ENCODE measurements at places on chromosomes 5 and 9.

DNA sequence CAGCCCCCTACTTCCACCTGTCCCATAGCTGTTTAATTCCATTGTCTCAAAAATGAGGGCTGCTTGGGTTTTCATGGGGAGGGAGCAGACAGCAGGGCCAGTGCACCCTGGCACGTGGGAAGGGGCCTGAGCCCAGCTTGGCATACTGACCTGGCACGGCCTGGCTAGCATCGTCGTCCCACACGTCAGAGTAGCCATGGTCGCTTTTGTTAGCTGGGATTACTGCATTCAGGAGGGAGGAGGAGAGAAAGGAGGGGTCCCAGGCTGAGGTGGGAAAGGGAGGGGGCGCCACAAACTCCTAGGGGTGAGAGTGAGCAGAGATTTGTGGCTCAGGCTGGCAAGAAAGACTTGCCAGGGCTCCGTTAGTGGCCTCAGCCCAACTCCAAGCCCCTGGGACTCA lies 21.1 kb upstream of the CYSTM1 start:
- DNase-seq, result no peak

DNA sequence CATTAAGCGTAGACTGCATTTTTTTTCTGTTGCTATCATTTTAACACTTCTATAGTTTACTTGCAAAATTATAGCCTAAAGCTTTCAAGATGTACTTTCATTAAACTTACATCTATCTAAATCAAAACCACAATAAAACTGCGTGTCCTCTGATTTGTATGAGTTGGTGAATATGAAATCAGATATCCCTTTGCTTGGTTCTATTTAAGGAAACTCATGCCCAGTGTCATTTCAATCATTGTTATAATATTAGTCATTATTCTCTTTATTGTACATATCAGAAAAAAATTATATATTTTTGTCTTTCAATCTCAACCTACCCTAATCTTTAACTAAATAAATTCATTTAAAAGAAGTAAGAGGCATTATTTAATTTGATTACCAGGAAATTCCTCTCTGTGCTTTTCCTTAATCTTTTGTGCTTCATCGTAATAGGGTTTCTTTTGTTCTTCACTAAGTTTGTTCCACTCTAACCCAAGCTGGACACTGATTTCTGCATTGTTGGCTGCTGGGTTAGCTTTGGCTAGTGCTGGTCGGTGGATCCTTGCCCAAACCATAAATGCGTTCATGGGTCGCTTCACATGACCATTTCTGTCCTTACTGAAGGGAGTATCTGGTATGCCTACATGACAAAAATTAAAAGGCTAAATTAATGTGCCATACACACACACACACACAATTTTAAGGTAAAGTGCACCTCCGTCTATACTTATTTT lies 3.8 kb downstream of the SOX30 start:
- DNase-seq, result no peak

- no peak for DNase-seq
Observed at GRCh38 chr9:11758016-11758415, 935.2 kb upstream of the TYRP1 start.

DNA sequence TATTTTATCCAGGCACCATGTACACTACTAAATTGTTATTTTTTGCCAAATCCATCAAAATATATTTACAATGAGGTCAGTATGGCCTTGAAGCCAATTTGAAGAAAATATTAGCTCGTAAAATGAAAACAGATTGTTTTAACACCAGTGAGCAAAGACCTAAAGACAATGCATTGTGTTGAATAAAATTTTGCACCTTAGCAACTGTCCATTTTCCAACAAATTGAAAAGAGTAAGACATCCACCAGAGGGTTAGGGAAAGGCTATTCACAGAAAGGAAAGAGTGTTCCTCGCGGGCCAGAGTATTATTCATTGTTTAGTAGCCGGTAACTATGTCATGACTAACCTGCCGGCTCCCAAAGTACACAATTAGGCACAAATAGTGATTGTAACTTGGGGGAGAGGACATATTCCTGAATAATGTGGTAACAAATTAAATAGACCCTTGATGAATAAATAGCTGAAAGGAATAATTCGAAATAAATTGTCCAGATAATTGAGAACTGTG lies 213.3 kb downstream of the DNAH5 start:
- no peak for DNase-seq

- no peak for DNase-seq
Observed at GRCh38 chr9:92369075-92369474, 35.3 kb downstream of the OGN start.

GRCh38 chr5:172098883-172099282 lies 89.1 kb downstream of the STK10 start:
- no peak for DNase-seq

DNA sequence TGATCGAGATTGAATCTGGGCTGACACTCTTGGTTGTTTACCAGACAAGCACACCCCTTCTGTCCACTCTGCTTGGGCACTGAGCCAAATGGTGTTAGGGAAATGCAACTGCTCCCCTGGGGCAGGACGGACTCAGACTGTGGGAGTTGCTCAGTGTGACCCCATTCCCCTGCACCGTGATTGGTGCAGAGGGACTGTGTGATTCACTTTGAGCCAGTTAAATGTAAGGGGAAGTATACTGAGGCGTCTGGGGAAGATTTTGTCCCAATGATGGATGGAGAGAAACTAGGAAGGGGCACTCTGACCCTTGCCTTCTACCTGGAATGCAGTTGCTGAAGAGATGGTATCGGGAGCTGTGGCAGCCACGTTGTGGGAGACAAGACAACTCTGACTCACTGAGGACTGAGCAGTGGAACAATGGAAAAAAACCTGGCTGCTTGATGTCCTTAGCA lies 196.0 kb upstream of the ANKRD55 start:
- no peak for DNase-seq

DNA sequence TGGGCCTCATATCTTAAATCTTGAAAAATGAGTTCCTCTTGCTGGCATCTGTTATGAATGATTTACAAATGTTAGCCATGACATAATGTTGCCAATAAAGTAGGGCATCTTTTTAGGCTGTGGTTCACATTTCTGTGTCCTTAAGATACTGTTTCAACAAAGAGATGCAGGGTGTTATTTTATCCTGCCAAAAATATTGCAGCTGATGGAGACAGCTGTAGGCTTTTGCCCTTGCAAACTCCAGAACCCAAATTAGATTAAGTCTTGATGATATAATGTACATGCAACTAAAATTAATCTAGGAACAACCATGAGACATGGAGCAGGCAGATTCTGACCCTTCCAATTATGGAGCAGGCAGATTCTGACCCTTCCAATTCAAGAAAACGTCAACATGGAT lies 228.2 kb upstream of the GRIN3A start:
- DNase-seq, result no peak

- DNase-seq, result peak; percentile 54
Observed at GRCh38 chr9:12922224-12922866, 147.5 kb downstream of the LURAP1L start.

DNA sequence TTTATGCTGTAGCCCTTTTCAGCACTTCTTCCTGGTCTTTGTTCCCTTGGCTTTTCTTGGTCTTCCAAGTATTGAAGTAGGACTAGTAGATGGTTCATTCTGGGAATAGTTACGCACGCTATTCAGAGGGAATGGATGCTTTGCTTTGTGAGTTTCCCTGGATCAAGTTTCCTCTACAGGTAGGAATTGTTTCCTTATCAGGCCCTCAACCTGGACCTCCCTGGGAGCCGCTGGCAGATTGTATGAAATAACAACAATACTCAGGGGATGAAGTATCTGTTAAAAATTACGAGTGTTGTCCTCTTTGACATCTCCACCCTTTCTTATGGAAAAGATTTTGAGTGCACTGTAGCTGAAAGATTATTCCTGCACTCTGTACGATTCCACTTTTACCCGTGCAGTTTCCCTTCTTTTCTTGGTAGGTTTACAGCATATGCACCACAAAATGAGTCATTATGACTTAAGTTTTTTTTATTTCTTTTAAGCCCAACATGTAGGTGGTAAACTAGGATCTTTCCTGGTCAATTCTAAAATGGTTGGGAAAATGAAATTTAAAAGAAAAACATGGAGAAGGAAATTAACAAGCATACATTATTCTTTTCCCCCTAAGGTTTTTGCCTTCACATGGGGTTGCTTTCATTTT lies 57.9 kb downstream of the ARHGAP26 start:
- no peak for DNase-seq

GRCh38 chr9:98396236-98396635 lies 140.8 kb upstream of the TBC1D2 start:
- DNase-seq, result no peak

DNA sequence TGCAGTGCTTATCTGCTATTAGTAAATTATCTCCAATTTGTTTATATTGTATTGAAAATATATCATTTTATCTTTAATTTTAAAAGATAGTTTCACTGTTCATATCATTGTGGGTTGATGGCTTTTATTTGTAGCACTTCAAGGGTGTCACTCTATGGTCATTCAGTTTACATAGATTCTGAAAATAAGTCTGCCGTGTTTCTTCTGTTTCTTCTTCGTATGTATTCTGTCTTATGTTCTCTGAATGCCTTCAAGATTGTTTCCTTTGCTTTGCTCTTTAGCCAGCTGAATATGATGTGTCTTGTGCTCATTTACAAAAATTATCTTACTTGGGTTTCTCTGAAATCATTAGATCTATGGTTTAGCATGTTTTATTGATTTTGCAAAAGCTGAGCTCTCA lies 359.9 kb downstream of the CYLC2 start:
- DNase-seq, result no peak

DNA sequence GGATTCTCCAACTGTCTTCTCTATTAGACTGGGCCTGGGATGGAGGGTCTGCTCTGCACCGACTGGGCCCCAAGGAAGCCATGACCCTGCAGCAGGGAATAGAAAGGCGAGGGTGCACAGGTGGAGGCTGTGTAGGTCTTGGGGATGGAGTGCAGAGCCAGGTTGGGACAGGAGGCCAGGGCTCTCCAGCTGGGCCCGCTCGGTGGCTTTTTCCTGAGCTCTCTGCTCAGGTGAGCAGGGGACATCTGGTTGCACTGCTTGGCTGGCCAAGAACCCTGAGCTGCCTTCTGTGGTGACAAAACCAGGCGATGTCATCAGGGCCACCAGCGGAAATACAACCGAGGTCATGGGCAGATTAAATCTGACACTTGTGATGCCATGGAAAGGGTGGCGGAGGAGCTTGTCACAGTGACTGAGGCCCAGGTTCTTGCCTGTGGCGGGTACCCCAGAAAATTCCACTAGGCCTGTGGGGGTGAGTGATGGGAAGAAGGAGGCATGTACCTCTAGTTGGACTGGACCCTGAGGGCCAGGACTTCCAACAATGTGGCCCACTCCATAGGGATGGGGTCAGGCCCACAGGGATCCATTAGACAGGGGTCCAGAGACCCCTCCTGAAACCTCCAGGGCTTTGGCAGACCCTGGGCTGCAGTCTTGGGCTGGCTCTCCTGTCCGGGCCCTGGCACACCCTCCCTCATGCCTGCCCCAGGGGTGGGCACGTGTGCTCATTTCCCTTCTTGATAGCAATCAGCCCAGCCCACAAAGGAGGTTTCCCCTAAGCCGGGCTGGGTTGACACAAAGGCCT lies 4.4 kb upstream of the IL3 start:
- DNase-seq, result no peak

- peak; percentile 81 for DNase-seq
Observed at GRCh38 chr5:74040065-74040551, 414.1 kb downstream of the ARHGEF28 start.

- no peak for DNase-seq
Observed at GRCh38 chr5:178377583-178378270, 145.1 kb upstream of the PHYKPL start.

- no peak for DNase-seq
Observed at GRCh38 chr9:127210851-127211730, 53.5 kb upstream of the GARNL3 start.

GRCh38 chr5:169581580-169582227 lies 1.9 kb upstream of the SPDL1 start:
- peak; percentile 77 for DNase-seq

DNA sequence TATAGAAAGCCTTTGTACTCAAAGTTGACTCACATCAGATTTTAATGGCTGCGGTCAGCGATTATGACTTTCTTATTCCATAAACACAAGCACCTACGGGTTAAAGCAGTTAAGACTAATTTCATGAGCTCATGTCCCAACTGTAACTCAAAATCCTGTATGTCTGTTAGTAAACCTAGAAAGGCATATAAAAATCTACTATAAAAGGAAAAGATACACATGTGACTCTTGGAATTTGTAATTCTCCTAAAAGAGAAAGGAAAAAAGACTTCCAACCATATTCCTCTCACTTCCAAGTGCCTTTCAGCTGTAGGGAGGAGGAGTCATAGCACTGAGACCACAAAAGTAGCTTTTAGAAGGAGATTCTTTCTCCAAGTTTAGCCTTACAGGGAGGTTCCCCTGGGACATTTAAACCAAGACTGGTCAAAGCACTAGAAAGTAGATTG lies 129.1 kb downstream of the EBF1 start:
- no peak for DNase-seq

DNA sequence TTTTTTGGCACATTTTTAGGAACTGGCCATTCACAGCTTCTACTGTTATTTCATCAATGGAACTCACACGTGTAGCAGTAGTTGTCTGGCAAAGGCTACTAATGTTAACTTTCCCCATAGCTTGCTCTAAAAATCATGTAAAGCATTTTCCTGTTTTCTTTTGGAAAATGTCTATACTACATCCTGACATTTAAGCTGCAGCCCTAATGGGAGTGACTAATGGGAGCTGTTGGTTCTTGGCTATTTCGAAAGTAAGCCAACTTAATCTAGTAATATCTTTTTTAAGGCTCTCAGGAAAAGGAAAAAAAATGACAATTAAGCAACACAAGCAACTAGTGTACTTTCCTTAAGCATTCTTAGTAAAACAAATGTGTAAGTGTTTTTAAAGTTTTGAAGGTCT lies 169.2 kb downstream of the SLC12A2 start:
- no peak for DNase-seq

DNA sequence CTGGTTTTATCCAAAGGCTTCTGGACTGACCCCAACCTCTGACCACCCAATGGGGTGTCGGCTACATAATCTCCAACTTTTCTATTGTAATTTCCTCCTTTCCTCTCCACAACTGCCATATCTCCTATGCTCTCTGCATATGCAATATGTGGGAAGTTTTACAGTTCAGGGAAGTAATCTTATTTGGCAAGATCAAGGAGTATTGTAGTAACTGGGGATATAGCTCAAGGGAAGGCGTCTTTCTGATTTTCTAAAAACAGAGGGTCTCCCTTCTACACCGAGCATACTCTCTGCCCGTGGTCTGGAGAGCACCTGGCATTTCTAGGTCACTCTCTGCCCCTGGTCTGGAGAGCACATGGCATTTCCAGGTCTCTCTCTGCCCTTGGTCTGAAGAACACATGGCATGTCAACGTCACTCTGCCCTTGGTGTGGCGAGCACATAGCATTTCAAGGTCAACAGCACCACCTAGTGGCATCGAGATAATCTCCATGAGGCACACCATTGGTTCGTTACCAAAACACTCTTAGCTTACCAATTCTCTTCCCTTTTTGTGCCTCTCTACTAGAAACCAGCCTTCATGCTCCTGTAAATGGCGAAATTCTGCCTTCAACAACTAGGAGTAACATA lies 616.4 kb upstream of the NUDT12 start:
- DNase-seq, result peak; percentile 37

DNA sequence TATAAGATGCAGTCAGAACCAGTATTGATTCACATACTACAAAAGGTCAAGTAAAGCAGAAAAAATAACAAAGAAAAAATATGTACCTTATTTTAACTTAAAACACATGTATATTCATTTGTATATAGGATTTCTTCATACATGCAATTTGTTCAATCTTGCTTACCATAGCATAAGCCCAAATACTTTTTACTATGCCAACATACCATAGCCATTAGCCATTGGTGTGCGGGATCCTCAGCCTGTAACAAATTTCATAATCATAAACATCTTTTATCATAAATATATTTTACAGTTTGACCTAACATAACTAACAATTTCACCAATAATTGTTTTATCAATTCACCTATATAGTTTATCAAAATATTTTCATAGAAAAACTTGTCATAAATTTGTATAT lies 51.1 kb downstream of the MPDZ start:
- DNase-seq, result peak; percentile 3
